ENCODE measurements at places on chromosomes 2 and 18. TPM values are rescaled to one million over a fixed set of nuclear protein-coding genes. Genes with fewer than 3 reads are reported as not detected.

GRCh38 chr2:40877734-40878288 lies 425.9 kb upstream of the SLC8A1 start:
- DNase-seq: no peak

DNA sequence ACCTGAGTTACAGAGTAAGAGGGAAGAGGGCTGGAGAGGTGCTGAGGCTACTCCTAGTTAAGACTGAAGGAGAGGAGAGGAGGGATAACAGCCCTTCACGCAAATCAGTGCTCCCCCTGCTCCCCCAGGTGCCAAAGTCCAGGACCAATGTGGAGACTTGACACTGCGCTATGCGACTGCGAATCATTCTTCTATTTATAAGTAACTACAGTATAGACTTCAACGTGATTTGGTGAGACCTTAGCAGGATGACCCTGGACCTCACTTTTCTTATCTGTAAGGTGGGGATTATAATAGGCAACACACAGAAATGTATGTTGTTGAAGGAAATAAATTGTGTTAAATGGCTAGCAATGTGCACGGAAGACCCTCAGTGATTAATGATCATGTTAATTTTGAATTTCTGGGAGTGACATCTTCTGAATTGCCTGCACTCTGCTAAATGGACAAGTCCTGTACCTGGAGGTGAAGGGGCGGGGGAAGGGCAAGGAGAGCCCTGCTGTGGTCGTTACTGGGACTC lies 11.0 kb downstream of the EN1 start:
- no peak for DNase-seq

- peak; percentile 73 for DNase-seq
Observed at GRCh38 chr18:37270038-37270665, 295.4 kb downstream of the CELF4 start.

DNA sequence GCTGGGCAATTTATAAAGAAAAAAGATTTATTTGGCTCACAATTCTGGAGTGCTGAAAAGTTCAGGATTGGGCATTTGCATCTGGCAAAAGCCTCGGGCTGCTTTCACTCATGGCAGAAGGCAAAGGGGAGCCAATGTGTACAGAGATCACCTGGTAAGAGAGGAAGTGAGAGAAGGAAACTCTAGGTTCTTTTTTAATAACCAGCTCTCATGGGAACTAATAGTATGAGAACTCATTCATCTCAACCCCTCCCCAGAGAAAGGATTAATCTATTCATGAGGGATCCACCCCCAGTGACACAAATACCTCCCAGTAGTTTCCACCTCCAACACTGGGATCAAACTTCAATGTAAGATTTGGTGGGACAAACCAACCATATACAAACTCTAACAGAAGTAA lies 129.0 kb downstream of the EVA1A start:
- no peak for DNase-seq

- peak; percentile 65 for DNase-seq
Observed at GRCh38 chr2:24049485-24050021, at the start of gene FKBP1B. TSS of gene FKBP1B (plus strand) at chr2:24049741. CDS start at chr2:24049850, 109 bp downstream.

CYS1 gene
- 7.3 TPM for total RNA-seq

TFCP2L1 gene
- total RNA-seq: 1.7 TPM

Data from endothelial cell (in vitro differentiated cells).